ENCODE measurements at places on chromosomes 3 and 15.

GRCh38 chr15:48458876-48459275 lies 127.6 kb downstream of the DUT start:
- no peak for DNase-seq

- no peak for DNase-seq
Measured at GRCh38 chr15:60017538-60018520, 13.7 kb downstream of the FOXB1 start.

GRCh38 chr3:141389703-141390102 lies 21.4 kb downstream of the ZBTB38 start:
- DNase-seq: no peak

- DNase-seq: no peak
Measured at GRCh38 chr3:49756036-49756435, 30.3 kb downstream of the IP6K1 start.

DNA sequence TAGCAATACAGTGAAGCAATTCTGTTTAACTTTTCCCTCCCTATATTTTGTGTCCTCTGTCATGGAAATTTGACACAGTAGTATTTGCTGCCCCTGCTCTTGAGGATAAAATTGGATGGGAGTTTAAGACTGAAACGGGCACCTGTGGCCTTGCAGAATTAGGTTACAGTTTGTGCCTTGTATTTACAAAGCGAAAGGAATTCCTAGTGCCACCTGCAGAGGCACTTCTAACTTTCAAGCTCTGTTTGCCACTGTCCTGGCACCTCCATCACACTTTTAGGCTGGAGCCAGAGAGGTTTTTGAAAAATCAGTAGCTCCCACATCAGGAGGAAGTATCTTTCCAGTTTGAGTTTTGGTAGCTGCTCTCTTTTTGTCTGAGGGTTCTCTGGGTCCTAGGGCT lies 39.5 kb downstream of the CD86 start:
- no peak for DNase-seq

- no peak for DNase-seq
Measured at GRCh38 chr3:157493627-157494550, 9.3 kb downstream of the VEPH1 start.

GRCh38 chr3:72446218-72447058 lies 401.8 kb downstream of the SHQ1 start:
- no peak for DNase-seq

DNA sequence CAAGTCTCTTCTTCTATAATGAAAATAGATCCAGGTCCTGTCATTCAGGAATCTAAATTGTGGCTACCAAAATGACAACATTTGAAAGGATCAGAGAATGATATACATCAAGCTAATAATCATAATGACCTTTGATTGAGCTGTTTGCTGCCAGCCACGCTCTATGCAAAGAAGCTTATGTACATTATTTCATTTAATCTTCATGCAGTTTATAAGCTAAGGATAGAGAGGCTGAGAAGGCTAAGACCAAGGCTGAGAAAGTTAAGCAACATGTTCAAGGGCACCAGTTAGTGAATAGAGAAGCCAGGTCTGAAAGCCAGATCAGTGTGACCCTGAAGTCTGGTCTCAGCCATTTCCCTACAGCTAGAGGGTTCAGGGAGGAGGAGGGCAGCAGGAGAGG lies 29.4 kb downstream of the PAQR5 start:
- DNase-seq: no peak

GRCh38 chr15:37291920-37292319 lies 191.6 kb upstream of the MEIS2 start:
- DNase-seq: no peak

DNA sequence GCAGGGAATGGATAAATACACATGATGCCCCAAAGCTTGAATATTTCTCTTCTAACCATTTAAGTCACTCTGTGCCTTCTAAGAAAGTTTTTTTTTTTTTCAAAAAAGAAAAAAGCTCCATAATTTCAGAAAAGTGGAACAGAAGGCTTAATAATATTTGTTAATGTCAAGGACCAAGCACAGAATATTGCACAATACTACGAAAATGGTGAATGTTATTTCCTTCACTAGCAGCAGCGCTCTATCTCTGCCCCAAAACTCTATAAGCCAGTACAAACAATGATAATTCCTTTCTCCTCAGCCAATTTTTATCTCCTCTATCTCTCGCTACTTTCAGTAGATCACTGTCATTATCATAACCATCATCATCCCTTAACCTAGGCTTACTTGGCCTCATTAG lies 72.7 kb downstream of the FEZF2 start:
- DNase-seq: no peak

DNA sequence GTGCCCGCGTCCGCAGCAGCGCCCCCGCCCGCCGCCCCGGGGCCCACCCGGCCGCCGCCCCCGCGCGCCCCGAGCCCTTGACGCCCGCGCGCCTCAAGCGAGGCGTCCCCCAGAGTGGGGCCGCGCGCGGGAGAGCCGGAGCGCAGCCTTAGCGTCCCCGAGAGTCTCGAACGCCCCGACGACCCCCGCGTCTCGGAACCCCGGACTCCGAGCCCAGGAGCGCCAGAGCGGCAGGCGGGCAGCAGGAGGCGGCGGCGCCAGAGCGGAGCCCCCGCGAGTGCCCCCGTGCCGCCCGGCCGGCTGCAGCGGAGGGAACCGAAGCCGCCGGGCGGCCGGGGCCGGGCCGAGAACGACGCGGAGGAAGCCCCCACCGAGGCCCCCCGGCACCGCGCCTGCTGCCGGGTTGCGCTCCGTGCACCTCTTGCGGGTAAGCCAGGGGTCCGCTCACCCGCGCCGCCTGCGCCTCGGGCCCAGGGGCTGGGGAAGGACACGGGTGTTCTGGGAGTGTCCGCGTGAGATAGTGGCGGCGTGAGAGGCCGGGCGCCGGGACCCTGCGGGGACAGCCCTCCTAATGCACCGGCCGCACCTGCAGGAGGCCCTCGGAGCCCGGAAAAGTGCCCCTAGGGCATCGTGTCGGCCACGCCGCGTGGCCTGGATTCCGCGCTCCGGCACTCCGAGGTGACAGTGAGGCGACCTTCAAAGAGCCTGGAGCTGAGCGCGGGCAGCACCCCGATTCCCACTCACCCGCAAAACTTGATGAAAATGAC lies 52.0 kb upstream of the ULK4 start:
- peak; percentile 43 for DNase-seq

DNA sequence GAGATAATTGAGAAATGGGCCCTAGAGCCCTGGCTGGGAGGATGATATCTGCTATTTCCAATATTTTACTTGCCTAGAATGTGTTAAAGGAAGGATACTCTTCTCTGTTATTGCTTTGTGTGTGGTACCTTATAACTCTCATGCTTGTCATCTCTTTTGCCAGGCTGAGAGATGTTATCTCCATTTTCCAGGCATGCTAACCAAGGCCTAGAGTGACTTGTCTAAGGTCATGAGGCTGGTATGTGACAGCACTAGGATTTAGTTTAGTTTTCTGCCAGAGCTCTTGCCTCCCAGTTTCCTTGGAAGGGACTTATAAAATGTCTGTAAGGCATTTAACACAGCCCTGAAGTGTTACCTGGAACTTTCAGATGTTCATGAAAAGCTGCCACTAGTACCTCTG lies 1.4 kb downstream of the CLK3 start:
- DNase-seq: no peak

DNA sequence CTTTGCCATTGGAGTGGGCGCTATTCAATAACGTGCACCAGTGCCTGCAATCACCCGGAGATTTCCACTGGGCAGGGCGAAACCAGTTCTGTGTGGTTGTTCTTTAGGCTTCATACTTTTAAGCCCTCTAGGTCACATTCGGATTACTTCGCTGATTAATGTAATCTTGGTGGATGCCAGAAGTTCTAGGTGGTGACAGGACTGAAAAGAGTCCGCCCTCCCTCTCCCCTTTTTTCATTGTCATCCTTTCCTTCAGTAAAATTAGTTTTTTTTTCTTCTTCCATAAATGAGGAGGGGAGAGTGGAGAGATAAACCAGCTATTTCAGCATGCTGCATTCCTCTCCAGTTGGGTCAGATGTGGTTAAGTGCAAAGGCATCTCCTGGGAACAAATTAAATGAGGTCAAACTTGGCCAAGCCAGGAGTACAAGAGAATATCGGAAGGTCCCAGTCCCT lies 2.3 kb upstream of the SLC2A2 start:
- no peak for DNase-seq

- peak; percentile 68 for DNase-seq
Measured at GRCh38 chr3:126961191-126961790, 21.6 kb upstream of the PLXNA1 start.

DNA sequence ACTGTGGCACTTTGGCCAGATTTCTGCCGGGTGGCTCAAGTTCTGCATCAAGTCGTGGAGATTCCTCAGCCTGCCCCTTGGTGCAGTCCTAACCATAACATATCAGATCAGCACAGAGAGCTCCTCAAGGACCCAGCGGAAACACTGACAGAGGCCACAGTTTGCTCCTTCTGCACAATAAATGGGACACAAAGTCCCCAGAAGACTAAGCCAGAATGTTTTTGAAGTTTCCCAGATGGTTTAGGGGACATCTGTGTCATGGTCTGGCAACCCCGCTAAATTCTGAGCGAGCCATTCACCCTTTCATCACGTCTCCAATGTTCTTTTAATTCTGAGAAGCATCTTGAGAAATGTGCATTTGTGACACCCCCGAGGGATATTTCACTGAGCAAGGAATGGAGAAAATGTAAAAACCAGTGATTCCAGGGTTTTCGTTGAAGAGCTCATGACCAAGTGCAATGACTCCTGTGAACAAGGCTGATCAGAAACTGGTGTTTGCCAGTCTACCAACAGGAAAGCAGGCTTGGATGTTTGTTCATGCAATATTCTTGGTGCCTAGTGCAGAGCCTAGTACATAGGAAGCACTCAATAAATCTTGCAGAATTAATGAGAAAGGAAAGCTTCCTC lies 64.8 kb upstream of the LMCD1 start:
- no peak for DNase-seq

DNA sequence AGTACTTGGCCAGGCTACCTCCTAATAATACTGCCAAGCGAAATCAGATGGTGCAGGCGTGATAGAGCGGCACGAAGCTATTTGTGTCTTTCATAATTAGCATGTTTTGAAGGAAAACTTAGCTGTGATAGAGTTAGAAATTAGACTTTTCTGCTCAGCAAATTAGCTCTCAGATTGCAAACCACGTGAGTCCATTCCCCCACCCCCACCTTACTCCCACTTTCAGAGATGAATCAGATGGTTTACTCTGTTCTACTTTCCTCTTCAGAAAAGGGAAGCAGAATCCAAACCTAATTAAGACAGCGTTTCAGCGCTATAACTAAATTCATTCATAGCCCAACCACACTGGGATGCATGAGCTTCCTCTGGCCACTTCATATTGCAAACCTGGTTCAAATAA lies 214.6 kb downstream of the SLCO3A1 start:
- no peak for DNase-seq

DNA sequence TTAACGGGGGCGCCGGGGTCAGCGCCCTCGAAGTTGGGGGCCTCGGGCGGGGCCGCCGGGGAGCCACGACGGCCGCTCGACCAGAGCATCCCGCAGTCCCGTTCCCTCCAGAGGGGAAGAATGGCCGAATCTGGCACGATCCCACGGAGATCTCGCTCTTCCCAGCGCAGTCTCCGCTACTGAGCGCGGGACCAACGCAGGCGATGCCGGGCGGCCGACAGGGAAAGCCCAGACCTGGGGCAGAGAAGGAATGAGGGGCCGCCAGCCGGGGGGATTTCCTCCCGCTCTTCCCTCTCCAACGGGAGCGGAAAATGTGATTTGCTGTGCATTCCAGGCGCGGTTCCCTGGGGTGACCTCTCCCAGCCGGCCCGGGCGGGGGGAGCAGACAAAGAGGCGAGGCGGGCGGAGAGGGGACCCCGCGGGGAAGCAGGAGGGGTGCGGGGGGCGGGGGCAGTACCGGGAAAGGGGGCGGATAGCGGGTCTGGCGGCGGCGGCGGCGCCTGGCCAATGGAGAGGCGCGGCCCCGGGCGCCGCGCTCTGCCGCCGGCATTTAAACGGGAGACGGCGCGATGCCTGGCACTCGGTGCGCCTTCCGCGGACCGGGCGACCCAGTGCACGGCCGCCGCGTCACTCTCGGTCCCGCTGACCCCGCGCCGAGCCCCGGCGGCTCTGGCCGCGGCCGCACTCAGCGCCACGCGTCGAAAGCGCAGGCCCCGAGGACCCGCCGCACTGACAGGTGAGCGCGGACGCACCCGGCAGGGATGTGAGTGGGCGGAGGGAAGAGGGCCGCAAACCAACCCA lies at the start of gene GREM1:
GREM1 (plus strand) TSS at position 579 of the 801 bp plus-strand sequence. CDS start 12,687 bp downstream, outside the sequence.
- peak; percentile 37 for DNase-seq

- DNase-seq: peak; percentile 61
Measured at GRCh38 chr15:85168642-85169173, 187.1 kb downstream of the PDE8A start.

DNA sequence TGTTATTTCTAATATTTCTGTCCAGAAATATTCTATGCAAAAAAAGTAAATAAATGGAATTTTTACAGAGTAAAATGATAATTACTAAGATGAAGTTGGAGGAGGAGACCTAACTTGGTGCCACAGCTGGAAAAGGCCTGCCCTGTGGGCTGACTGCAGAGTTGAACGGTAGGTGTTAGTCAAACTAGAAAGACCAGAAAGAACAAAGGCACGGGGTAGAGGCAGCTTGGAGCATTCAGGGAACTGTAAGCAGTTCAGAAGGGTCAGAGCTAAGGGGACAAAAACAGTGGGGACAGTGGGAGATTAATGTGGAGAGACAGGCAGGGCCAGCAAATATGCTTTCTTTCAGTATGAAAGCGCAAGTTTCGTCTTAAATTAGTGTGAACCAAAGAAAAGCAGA lies 39.3 kb upstream of the PTPRG start:
- DNase-seq: no peak

- no peak for DNase-seq
Measured at GRCh38 chr3:43400781-43401730, 114.7 kb downstream of the SNRK start.

DNA sequence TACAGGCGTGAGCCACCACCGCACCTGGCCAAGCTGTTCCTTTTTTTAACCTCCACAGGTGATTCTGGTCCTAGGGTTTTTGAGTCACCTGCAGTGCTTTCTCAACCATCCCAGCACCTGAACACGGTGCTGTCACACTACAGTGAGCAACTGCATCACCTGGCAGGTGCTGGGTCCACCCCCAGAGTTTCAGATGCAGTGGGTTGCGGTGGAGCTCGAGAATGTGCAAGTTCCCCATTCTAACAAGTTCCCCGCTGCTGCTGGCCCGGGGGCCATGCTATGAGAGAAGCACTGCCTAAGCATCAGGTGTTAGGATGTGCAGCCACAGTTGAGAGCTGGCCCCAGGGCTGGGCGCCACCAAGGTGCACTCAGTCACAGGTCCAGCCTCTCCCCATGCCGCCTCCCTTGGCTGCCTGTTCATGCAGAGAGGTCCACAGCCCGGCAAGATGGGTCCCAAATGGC lies 18.0 kb downstream of the ISG20 start:
- DNase-seq: no peak

- no peak for DNase-seq
Measured at GRCh38 chr3:23869977-23870662, 46.7 kb downstream of the NKIRAS1 start.

DNA sequence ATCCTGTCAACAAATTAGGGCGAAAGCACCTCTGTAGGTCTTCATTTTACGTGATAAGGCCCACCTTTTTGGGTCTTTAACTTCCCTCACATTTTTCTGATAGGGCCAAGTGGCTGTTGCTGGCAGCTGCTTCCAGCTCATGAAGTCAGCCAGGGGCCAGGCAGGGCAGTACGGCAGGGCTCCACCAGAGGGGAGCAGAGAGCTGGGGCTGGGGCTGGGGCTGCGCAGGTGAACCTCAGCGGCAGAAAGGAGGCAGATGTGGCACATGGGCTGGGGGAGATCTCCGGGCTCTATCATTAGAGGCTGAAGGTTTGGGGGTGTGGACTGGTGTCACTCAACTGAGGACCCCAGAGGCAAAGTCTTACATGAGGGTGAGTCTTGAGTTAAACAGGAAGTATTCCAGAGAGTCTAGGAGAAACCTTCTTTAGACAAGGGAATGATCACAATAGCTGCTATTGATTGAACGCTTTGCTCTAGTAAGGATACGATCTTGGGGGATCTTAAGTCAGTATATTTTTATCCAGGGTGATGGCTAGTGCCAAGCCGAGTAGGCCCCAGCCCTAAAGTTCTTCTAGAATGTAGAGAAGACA lies 62.8 kb upstream of the MEX3B start:
- peak; percentile 65 for DNase-seq

All from colonic mucosa (tissue), 4 donors.